ENCODE measurements at places on chromosomes 2 and 18.

DNA sequence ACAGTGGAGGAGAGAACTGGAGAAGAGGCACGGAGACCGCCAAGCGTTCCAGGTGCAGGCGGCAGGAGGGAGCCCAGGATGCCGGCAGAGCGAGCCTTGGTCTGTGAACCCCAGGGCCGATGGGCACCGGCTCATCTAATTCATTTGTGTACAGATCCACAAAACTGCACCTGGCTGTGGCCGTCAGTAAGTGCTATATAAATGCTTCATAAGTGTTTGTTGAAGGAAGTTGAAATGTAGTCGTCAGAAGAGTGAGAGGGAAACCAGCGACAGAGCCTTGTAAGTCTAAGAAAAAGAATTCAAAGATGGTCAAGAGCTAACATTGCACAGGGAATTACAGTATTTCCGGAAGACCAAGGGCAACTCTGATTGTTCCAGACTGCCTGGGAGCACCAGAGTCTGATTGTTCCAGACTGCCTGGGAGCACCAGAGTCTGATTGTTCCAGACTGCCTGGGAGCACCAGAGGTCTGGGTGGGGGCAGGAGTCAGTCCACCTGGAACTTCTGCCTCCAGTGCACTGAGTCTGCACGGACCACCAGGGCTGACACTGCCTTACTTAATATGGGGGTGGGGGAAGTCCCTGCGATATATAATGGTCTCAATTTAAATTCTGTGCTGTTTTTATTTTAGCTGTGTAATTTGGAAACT lies 112.3 kb downstream of the BCL2 start:
- ATAC-seq = no peak

DNA sequence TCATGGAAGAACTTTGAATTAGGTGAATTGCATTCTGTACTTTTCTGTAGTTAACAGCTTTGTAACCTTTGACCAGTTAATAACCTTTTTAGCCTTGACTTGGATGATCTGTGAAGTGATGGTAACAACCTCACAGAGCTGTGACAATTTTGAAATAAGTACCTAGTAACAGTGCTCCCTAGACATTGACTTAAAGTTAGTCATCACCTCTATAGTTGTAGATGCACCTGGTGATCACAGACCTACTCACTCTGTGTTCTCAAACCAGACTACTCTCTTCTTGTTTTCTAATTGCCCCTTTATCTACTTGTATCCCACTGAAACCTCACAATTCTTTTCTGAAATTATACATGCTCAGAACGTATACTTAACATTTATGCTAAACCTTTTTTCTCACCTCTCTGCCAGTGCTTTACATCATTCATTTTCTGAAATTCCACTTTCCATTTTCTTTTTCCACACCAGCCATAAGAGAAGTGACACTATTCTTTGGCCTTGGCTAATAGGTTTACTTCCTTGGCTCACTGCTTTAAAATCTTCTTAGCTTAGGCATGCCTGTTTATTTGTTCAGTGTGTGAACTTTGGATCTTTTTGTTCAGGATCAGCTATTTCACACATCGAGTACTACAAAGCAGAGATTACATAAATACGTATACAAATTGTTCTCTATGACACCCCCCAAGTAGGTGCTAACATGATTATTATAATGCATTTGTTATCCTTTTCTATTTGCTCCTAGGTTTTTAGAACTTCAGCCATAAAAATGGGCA lies 9.3 kb downstream of the YPEL5 start:
- ATAC-seq = no peak

GRCh38 chr2:161418275-161418714 lies 2.2 kb downstream of the TBR1 start:
- no peak for ATAC-seq

DNA sequence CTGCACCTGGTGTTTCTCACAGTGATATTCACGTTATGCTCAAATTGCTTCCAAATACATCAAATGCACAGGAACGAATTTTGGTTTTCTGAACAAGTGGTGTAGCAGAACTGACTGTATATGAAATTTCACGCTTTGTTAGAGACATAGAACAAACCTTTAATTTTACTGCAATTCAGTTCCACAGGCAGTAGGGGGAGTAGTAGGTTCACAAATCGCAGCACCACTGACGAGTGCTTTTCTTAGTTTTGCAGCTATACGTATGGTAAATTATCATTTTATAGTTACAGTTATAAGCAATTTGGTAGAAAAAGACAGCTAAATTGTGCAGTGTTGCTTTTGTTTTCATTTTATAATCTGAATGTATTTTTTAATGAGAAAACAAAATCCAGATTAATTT lies 113.3 kb downstream of the KIAA1328 start:
- no peak for ATAC-seq

DNA sequence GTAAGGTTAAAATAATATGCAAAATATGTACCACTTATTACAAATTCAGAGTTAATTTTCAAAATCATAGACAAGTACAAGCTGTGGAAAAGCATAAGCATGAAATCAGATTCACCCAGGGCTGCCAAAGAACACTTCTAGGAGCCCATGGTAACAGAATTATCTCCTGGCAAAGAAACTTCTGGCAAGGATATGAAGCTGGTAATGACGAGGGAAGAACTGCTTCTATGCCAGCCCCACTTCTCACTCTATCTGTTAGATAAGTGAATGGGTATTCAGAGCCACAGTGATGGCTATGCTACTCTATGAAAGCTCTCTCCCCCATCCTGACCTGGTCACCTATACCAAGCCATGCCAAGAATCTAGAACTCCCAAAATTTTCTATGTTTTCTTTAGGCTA lies 36.9 kb upstream of the PDE1A start:
- ATAC-seq = no peak

DNA sequence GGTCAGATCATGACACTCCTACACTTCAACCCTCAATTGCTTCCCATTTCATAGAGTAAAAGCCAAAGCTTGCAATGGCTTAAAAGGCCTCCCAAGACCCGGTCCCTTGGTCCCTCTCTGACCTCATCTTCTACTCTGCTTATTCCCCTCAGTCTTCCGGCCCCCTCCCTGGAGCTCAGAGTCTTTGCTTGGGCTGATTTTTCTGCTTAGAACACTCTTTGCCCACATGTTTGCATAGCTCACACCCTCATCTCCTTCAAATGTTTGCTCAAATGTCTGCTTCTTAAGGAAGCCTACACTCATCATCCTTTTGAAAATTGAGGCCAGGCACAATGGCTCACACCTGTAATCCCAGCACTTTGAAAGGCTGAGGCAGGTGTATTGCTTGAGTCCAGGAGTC lies 65.6 kb upstream of the CAPN13 start:
- no peak for ATAC-seq

DNA sequence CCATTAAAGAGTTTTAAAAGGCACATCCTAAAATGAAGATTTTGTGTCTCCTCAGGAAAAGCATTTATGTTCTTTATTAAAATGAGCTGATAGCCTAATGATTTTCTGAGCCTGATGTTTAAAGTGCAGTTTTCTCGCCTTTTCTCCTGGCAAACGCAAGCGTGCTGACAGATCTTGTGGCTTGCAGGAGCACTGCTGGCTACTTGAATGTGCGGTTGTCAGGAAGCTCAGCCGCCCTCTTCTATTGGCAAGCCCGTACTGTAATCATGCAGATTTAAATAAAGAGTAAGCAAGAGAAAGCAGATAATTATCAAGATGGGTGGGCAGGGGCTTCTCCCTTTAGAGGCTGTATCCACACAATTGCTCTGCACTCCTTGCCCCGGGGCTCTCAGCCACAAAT lies 139.5 kb upstream of the SPHKAP start:
- ATAC-seq = no peak

GRCh38 chr18:2984703-2985261 lies 28.2 kb downstream of the LPIN2 start:
- no peak for ATAC-seq

DNA sequence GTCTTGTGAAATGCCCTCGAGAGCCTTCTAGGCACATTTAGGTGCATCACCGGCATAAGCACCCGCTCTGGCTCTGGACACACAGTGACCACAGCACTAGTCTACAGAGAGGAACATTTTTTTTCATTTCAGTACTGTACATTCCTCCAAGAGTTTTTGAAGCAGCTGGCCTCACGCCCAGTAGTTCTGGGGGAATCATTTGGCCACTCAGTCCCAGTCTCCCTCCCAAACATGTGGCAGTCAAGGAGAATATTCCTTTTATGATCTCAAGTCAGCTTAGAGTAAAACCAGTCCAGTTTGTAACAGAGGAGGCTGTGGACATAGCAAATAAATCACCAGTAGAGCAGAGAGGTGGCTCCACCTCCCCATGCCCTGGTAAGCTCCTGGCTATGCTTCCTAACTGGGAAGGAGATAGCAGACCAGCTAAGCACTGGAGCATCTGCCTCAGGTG lies 48.1 kb downstream of the KCNE4 start:
- ATAC-seq = peak; percentile 91

DNA sequence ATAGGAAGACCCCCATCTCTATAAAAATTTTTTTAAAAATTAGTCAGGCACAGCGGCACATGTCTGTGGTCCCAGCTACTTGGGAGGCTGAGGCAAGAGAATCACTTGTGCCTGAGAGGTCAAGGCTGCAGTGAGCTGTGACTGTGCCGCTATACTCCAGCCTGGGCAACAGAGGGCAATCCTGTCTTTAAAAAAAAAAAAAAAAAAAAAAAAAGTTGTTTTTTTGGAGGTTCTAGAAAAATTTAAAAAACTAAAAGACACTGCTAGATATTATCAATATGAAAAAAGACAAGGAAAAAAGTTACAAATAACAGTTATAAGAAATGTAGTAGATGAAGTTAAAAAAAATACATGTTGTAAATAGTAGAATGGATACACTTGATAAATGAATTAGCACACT lies 56.1 kb upstream of the C2orf15 start:
- peak; percentile 70 for ATAC-seq

All from SK-N-SH treated with all-trans-retinoic acid at 6 μM for 48 hours (cell line).